Activated naive CD8-positive, alpha-beta T cell treated with anti-CD3 and anti-CD28 coated beads, Interleukin-2, amount 10 ng/mL, durations not matched to agents 7 days and 5 days (primary cell): ENCODE measurements at places on chromosomes 4 and X. TPM values are rescaled to one million over a fixed set of nuclear protein-coding genes. Genes with fewer than 3 reads are reported as not detected.

The DNAJB14 gene
- 76.0 TPM for total RNA-seq

- H3K4me3 ChIP-seq = no peak overlapping the region
- DNase-seq = no peak
- no peaks in the 10 kb centered on the region for H3K36me3 ChIP-seq
- no peaks in the 10 kb centered on the region for H3K27me3 ChIP-seq
Measured at GRCh38 chr4:187065396-187065795, 341.7 kb upstream of the FAT1 start.

DNA sequence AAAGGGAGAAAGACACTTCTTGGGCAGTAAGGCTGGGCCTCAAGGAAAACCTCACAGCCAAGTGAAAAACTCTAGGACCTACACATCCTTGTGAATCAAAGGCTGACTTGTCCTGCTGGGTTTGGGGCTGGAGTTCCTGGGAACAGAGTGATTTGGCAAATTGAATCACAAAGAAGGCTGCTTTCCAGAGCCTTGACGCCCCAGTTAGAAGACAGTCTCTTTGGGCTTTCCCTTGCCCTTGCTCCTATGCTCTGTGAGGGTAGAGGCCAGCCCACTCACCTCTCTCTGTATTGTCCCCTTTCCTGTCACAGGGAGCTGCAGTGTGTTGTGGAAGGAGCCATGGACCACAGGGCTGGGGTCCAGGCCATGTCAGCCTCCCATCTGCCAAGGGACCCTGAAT lies 9.6 kb downstream of the AMER1 start:
- H3K27me3 ChIP-seq = no peaks in the 10 kb centered on the region
- H3K4me1 ChIP-seq = no peaks in the 10 kb centered on the region
- no peak for DNase-seq

DNA sequence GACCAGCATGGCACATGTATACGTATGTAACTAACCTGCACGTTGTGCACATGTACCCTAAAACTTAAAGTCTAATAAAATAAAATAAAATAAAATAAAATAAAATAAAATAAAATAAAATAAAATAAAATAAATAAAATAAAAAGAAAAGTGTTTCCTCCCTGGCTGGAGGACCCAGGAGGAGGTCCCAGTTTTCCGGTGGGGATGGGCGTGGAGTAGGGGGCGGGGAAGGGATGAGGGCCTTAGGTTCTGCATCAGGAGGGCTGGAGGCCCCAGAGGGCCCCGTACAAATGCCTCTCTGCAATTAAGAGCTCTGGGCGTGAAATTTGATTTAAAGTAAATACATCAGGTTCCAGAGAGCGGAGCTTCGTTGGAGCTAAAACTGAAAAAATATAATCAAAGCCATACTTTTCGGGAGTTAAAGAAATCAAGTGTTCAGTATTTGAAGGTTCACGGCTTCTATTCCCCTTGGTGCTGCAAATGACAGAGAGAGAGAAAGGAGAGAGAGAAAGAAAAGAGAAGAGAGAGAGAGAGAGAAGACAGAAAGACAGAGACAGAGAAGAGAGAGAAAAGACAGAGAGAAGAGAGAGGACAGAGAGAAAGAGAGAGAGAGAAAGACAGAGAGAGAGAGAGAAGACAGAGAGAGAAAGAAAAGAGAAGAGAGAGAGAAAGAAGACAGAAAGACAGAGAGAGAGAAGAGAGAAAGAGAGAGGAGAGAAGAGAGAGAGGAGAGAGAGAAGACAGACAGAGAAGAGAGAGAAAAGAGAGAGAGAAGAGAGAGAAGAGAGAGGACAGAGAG lies 8.7 kb upstream of the SHOX start:
- H3K27me3 ChIP-seq = peaks cover 58% of the 10 kb centered on the region
- DNase-seq = no peak
- H3K27ac ChIP-seq = no peak overlapping the region
- peaks cover 5% of the 10 kb centered on the region for H3K4me1 ChIP-seq
- no peak overlapping the region for H3K4me3 ChIP-seq

DNA sequence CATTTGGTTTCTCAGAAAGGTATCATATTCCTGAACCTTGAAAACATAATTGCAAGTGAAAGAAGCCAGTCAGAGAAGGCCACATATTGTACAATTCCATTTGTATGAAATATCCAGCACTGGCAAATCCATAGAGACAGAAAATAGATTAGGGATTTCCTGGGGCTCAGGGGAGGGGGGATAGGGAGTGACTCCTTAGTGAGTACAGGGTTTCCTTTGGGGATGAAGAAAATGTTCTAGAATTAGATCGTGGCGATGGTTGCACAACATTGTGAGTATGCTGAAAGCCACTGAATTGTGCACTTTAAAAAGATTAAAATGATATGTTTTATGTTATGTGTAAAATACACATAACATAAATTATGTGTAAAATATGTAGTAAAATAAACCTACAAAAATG lies 10.3 kb downstream of the XPNPEP2 start:
- no peaks in the 10 kb centered on the region for H3K36me3 ChIP-seq
- no peak overlapping the region for H3K27ac ChIP-seq
- H3K4me1 ChIP-seq = peaks cover 29% of the 10 kb centered on the region
- DNase-seq = no peak

DNA sequence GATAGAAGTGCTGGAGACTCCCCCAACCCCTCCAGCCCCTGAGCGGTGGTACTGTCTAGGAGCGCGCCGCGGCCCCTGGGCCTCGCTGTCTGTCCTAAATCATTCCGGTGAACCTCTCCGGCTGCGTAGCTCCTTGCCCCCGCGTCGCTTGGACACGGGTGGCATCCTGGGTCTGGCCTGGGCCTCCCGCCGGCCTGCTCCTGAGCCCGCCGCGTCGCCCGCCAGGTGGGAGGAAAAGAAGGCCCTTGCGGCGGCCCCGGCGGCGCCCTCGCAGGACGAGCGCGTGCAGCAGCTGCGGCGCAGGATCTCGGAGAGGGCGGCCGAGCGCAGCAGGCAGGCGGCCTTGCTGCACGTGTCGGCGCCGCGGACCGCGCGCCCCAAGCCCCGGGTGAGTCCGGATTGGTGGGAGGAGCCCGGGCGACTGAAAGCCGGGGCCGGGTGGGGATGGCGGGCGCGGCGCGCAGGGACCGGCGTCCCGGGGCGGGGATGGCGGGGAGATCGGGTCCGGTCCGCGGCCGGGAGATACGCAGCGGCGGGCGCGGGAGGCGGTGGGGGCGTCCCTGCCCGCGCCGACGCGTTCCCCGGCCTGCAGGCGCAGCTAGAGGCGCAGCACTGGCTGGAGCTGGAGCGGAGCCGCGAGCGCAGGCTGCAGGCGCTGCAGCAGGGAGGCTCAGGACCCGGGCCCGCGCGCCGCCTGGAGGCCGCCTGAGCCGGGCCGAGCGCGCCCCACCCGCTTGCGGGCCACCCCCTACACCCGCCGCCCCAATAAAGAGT lies 6.5 kb upstream of the RNF4 start:
- peak overlapping the region; percentile 69 for H3K4me3 ChIP-seq
- DNase-seq = peak; percentile 80
- peaks cover 4% of the 10 kb centered on the region for H3K36me3 ChIP-seq
- peaks cover 4% of the 10 kb centered on the region for H3K4me1 ChIP-seq

The MAGEA2B gene
- total RNA-seq = not detected

DNA sequence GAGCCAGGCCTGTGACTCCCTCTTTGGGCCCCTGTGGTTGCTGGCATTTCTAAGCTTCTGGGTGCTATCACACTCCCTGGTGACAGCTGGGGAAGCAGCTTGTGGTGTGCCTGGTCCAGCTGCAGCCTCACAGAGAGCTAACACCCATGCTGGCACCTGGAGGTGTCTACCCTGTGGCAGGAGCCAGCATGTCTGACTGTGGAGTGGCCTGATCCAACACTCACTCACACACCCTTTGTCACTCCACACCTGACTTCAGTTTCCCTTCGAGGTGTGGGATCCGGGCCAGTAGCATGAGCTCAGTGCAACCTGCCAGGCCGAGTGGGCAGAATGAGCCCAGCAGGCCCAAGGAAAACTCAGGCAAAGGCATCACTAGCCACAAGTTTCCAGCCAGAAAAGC lies 67.5 kb downstream of the TECRL start:
- no peaks in the 10 kb centered on the region for H3K4me1 ChIP-seq
- H3K4me3 ChIP-seq = no peak overlapping the region
- H3K36me3 ChIP-seq = no peaks in the 10 kb centered on the region
- H3K27ac ChIP-seq = no peak overlapping the region
- no peaks in the 10 kb centered on the region for H3K27me3 ChIP-seq

DNA sequence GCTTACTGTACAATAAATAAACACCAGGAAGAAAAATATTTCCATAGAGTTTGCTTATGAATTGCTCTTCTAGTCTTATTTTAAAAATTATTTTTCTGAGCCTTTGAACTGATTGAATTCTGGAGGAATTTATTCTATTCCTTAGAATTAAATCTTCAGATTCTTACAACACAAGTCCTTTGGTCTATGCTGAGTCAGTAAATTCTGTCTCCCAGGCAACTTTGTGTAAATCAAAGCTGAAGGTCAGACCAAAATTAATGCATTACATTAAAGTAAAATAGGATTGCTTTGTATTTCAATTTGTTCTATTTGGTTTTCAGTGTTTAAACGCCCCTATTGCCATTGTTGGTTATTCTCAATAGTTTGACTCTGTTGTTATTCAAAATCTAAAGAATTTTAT lies 26.8 kb upstream of the STPG2 start:
- H3K27me3 ChIP-seq = no peaks in the 10 kb centered on the region
- no peak overlapping the region for H3K27ac ChIP-seq
- DNase-seq = no peak
- H3K36me3 ChIP-seq = no peaks in the 10 kb centered on the region
- peaks cover 4% of the 10 kb centered on the region for H3K4me1 ChIP-seq

The RNF175 gene
- total RNA-seq = not detected

DNA sequence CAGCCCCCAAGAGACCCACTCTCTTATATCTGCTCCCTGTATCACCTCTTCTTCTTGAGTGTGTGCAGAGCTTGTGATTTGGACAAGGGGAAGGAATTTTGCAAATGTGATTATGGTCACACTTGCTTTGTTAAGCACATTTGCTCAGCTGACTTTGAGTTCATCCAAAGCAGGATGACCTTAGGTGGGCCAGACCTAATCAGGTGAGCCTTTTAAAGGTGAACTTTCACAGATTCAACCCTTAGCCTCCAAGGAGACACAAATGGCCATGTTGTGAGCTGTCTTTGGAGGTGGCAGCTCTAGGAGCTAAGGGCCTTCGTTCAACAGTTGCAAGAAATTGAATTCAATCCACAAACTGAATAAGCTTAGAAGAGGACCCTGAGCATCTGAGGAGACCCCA lies 147.8 kb downstream of the DEFB131A start:
- H3K27me3 ChIP-seq = no peaks in the 10 kb centered on the region
- H3K4me3 ChIP-seq = no peak overlapping the region
- no peaks in the 10 kb centered on the region for H3K4me1 ChIP-seq
- H3K36me3 ChIP-seq = no peaks in the 10 kb centered on the region

The PHOX2B gene
- not detected for total RNA-seq

GRCh38 chrX:115894087-115894486 lies 276.5 kb upstream of the AGTR2 start:
- no peaks in the 10 kb centered on the region for H3K36me3 ChIP-seq
- no peaks in the 10 kb centered on the region for H3K4me1 ChIP-seq
- no peak overlapping the region for H3K4me3 ChIP-seq
- no peak for DNase-seq
- no peaks in the 10 kb centered on the region for H3K27me3 ChIP-seq

DNA sequence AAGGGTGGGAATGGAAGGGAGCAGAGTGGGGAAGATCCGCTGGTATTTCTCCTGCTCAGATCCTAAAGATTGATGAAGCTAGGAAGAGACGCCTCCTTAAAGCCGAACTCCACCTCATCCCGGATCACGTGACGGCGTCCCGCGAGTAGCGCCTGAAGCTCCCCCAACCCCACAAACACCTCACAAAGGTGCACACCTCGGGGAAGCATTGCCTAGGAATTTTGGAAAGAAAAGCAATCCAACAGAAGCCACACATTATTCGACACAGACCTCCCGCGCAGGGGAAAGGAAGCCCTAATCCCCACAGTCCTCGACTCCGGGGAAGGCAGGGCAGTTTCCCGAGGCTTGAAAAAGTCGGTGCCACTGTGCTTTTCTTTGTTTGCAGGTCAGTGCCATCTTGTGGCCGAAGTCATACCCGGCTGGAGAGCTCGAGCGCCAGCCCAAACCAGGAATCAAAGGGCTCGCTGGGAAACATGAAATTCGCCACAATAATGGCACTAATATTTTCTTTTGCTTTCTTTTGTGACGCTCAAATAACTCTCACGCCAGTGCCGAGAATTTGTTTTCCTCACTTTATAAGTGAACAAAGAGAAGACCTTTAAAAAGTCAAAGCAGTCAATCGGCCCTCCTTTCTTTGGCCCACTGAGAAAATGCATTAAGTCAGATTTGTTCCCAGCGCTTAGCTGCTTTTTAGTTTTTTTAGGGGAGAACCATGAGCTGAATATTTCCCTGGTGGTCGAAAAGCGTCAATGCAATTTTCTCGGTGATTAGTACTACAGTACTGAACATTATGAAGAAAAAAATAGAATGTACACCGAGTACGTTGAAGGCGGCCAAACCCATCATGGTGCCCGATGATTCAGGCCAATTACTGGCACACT lies at the start of gene NPY1R:
TSS of gene NPY1R (minus strand) at position 71 of the 881 bp plus-strand sequence. CDS start 6,042 bp downstream, outside the sequence.
- DNase-seq = peak; percentile 39
- peaks cover 12% of the 10 kb centered on the region for H3K4me1 ChIP-seq
- no peak within 1 kb of the TSS for H3K27ac ChIP-seq
- H3K36me3 ChIP-seq = no peaks in the 10 kb centered on the region

The PABPC5 gene
- not detected for total RNA-seq

- no peak overlapping the region for H3K27ac ChIP-seq
- no peak overlapping the region for H3K4me3 ChIP-seq
- DNase-seq = no peak
- H3K36me3 ChIP-seq = peaks cover 34% of the 10 kb centered on the region
- no peaks in the 10 kb centered on the region for H3K27me3 ChIP-seq
- peaks cover 1% of the 10 kb centered on the region for H3K4me1 ChIP-seq
Measured at GRCh38 chr4:848803-849477, 23.0 kb upstream of the CPLX1 start.

DNA sequence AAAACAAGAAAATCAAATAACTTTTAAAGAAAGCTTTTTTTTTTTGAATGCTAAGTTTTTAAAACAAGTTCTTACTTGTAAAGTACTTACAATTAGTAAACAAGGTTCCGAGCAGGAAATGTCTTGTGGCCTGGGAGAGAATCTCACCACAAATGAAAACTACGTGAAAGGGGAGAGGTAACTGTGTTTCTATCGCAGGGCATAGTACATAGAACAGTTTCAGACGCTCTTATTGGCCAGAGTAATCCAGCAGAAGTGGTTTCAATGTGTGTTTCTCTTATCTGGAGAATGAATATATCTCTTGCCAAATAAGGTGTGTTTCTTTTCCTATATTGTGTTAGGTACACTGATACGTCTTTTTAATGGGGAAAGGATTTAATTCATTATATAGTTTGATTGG lies at the start of gene PLAC8:
TSS of gene PLAC8 (minus strand) at position 154 of the 400 bp plus-strand sequence. CDS start 6,808 bp downstream, outside the sequence.
- no peak for DNase-seq
- peak within 1 kb of the TSS; percentile 97 for H3K4me3 ChIP-seq
- H3K36me3 ChIP-seq = peaks cover 38% of the 10 kb centered on the region
- no peaks in the 10 kb centered on the region for H3K27me3 ChIP-seq
- H3K4me1 ChIP-seq = peaks cover 32% of the 10 kb centered on the region
- peak within 1 kb of the TSS; percentile 97 for H3K27ac ChIP-seq

GRCh38 chr4:1003271-1004070 lies 8.0 kb upstream of the FGFRL1 start:
- H3K4me1 ChIP-seq = peaks cover under 1% of the 10 kb centered on the region
- DNase-seq = no peak
- no peak overlapping the region for H3K4me3 ChIP-seq

- no peak overlapping the region for H3K4me3 ChIP-seq
- peaks cover 4% of the 10 kb centered on the region for H3K36me3 ChIP-seq
- no peak overlapping the region for H3K27ac ChIP-seq
- DNase-seq = no peak
Measured at GRCh38 chr4:168515222-168516011, 18.6 kb downstream of the PALLD start.
